ENCODE measurements at places on chromosomes 6 and 20.
A peak's percentile ranks its signal among the peaks of the same experiment; 100 is the strongest.

DNA sequence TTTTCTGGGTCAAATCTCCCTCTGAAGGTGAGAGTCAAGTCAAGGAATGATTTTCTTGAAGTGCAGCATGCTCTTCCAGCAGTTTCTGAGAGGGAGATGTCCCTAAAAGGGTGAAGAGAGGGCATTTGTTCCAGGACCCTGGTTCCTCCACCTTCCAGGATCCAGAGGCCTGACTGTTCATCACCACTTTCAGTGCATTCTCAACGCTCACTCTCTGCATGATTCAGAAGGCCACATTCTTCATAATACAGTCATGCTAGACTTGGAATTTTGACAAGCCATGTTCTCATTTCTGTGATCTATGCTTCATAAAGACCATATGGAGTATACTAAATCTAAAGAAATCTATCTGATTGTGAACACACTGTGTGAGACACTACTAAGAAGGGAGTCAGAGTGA, 85.1 kb downstream of the PDE7B start:
- DNase-seq, result no peak

GRCh38 chr6:157464653-157465535, 83.9 kb downstream of the ZDHHC14 start:
- DNase-seq, result no peak

- DNase-seq, result peak; percentile 38
These were observed 94.4 kb downstream of the TOX2 start for GRCh38 chr20:44008806-44009678.

GRCh38 chr6:147712841-147713240, 204.4 kb downstream of the SAMD5 start:
- DNase-seq, result no peak

- no peak for DNase-seq
These were observed 678.6 kb upstream of the ID4 start for GRCh38 chr6:19158586-19158985.

- DNase-seq, result no peak
These were observed 7.3 kb downstream of the EYA4 start for GRCh38 chr6:133248241-133249001.

DNA sequence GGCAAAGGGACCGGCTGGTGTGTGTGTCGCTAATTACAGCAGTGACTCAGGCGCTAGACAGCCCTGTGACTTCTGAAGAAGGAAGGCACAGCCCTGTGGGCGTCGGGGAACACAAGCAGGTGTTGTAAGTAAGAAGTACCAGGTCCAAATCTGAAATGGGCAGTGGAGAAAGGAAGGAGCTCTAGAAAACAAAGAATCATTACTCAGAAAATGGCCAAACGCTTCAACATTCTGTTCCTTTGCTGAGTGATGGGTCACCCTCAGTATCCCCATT, 106.8 kb downstream of the PXDC1 start:
- DNase-seq, result no peak

DNA sequence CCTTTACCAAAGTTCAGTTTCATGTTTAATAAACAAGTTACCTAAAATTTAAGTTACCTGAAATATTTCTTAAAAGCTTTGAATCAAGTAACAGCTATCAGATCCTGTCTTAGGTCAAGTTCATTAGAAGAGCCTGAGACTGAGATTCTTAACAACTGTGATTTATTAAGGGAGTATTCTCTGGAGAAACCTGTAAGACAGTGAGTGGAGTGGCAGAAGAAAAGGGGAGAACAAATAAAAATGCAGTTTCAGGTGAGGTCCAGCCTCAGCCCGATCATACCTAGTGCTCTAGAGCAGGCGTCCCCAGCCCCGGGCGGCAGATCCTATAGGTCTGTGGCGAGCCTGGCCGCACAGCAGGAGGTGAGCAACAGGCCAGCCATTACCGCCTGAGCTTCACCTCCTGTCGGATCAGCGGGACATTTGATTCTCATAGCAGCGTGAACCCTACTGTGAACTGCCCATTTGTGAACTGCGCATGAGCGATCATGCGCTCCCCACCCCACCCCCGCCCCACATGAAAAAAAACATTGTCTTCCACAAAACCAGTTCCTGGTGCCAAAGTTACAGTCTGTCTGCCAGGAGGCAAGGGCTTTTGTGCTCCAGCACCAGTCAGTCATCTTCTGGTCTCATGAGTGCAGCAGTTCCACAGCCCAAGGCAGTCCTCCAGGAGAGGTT, 59.2 kb upstream of the ADGRB3 start:
- peak; percentile 77 for DNase-seq

DNA sequence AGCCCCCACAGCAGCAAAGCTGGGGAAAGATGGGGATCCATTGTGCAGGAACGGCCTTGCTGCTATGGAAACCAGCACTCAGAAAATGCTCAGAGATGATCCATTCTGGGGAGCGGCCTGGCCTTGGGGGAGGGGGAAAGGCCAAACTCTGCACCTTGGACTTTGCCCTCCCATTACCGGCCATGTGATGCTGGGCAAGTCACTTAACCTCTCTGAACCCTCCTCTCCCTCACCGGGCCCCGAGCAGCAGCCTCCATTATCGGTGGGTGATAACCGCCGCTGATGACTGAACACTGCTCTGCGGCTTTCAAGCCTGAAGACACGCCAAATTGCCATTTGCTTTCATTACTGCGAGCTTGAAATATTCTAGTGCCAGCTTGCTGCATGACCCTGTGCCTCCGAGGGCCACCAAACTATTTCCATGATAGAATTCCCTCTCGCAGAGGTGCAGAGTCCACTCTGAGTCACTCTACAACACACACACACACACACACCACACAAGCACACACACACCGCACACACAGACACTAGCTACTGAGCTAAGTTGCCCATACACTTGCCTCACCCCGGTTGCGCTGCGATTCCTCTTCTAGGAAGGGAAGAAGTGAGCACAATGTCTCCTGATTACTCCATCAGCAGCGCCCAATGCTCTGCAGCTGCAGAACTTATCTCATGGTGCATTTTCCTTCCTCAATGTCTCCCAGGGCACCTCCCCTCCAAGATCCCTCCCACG, 20.6 kb upstream of the SIRPA start:
- DNase-seq, result no peak

DNA sequence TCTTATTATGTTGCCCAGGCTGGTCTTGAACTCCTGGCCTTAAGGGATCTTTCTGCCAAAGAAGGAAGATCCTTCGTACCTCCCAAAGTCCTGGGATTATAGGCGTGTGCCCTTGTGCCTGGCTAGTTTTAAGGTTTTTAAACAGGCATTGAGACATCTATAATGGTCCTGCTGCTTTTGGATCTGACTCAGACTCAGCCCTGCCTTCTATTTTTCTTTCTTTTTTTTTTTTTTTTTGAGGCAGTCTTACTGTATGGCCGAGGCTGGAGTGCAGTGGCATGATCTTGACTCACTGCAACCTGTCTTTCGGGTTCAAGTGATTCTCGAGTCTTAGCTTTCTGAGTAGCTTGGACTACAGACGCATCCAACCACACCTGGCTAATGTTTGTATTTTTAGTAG, 73.7 kb downstream of the PHF20 start:
- DNase-seq, result no peak

DNA sequence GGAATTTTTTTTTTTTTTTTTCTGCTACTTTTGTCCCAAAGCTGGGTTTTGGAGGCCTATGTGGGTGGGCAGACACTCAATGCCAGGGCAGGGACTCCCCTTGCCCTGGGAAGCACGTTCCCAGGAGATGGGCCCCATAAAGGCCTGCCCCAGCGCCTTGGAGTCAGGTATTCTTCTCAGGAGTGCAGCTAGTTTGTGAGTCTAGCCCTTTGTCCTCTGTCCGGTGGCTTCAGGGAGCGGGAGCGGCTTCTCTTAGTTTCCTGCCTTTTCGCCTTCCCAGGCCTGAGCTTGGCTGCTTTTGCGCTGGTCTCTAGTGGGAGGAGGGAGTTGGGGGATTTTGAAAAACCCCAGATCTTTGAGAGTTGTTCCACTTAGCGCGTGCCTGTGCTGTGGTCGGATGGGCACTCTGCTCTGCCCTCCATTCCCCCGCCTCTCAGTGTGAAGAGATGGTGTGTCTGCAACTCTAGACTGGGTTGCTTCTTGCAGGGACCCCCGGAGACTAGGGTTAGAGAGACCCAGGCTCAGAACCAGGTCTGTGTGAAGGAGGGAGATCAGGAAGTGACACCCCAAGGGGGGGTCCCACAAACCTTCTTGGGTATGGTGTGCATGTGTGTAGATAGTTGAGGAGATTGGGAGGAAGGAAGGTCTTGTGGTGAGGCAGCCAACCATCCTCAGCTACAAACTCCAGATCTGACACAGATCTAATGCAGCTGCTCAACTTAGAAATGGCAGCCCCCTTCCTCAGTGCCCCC, 1.3 kb downstream of the PLCG1 start:
- DNase-seq, result no peak

- no peak for DNase-seq
These were observed 29.8 kb downstream of the PLCG1 start for GRCh38 chr20:41167118-41167470.

- DNase-seq, result no peak
These were observed 473.7 kb upstream of the JARID2 start for GRCh38 chr6:14772188-14772587.

GRCh38 chr6:43742285-43742684, 27.7 kb upstream of the VEGFA start:
- DNase-seq, result no peak

GRCh38 chr6:23177806-23178205, 608.4 kb downstream of the HDGFL1 start:
- DNase-seq, result peak; percentile 47

DNA sequence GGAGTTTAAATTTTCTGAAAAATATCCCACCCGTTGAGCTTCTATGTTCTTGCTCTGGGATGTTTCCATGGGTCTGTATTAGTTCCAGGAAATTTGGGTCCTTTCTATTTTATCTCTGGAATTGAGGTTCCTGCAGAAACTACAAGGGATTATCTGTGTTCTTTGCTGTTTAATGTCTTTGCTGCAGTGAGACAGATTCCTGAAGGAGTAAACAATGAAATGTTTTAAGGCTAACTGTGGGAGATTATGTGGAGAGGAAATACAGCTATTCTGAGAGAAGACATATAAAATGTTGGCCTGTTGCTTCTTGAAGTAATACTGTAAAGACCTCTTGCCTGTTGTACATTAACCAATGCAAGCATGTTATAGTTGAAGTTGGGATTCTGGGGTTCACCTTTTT, 43.5 kb downstream of the SAMD5 start:
- DNase-seq, result no peak

DNA sequence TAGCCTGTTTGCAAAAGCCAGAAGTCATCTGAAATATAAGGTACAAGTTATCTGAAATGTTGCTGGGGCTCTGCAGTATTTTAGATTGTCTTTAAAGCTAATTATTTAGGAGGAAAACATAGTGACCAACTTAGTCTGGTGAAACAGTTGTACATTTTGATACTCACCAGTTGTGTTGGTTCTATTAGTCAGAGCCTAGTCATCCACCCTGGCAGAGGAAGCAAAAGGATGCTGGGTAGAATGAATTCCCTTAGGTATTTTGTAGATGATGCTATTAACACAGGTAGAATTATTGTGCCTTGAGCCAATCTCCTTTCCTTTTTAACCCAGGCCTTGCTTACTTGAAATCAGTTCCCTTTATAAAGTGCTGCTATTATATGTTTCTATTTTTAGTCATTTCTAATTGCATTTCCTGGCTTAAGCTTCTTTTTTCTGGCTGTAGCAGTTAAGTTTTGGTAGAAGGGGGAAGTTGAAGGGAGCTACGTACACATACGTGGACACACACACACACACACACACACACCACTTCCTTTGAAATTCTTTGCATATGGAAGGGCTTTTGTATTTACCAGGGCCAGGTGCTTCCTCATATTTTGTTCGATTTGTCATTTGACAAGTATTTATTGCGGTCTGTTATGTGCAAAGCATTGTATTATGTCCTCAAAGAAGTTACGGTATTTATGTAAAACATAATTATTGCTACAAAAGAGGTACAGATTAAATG, 82.4 kb downstream of the RTN4IP1 start:
- DNase-seq, result no peak

GRCh38 chr6:44056392-44057237, 70.6 kb downstream of the MRPL14 start:
- no peak for DNase-seq

GRCh38 chr6:18214003-18214402, 50.3 kb downstream of the DEK start:
- DNase-seq, result no peak

GRCh38 chr6:104166055-104166668, 693.6 kb downstream of the HACE1 start:
- no peak for DNase-seq

GRCh38 chr20:5797843-5798462, 47.8 kb downstream of the SHLD1 start:
- DNase-seq, result no peak

GRCh38 chr6:169302255-169302654, 48.6 kb upstream of the THBS2 start:
- DNase-seq, result no peak

GRCh38 chr6:132790450-132790849, 8.0 kb downstream of the SLC18B1 start:
- DNase-seq, result no peak

- no peak for DNase-seq
These were observed 37.4 kb downstream of the KIAA1755 start for GRCh38 chr20:38222923-38223742.

DNA sequence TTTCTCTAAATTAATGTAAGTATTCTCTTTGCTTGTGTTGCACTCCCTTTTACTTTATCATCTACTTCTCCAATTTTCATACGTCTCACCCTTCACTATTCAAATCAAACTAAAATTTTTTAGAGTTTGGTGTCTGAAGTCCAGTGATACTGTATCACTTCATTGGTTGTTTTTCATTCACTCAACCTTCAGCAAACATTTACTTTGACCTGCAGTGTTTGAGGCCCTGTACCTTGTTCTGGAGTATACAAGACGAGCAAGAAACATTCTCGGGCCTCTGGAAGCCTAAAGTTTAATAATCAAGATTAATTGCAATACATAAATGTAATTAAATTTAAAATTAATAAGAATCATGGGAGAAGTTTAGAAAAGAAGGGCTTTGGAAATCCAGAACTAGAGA, 64.6 kb downstream of the SCAF8 start:
- no peak for DNase-seq

- DNase-seq, result no peak
These were observed 42.8 kb upstream of the TASP1 start for GRCh38 chr20:13681248-13682125.

DNA sequence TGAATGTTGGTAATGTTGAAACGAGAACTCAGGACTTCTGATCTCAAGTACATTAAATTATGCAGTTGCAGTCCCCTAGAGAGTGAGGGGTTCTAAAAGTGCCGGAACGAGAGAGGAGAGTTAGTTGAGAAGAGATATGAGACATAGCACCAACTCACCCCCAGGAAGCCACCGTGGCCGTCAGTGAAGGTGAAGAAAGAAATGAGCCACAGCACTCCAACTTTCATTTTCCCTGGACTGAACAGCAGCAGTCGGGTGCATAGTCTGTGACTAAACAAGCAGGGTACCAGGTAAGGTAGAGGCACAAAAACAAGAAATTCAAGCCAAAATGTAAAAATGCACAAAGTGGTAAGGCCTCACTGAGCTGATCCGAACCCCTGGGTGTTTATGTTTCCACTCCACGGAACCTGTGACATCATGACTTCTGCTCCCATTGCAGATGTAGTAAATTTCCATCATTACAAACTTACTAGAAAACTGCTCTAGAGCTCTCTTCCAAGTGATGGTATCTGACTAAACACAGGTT, 13.2 kb downstream of the ADGRF1 start:
- no peak for DNase-seq

Measured in NCI-H345 (cell line).